ENCODE measurements at places on chromosomes 13 and 19.
A peak's percentile ranks its signal among the peaks of the same experiment; 100 is the strongest.

- DNase-seq: no peak
Measured at GRCh38 chr13:67935626-67936025, 705.5 kb upstream of the PCDH9 start.

- DNase-seq: no peak
Measured at GRCh38 chr19:35992907-35993765, 1.9 kb upstream of the SDHAF1 start.

DNA sequence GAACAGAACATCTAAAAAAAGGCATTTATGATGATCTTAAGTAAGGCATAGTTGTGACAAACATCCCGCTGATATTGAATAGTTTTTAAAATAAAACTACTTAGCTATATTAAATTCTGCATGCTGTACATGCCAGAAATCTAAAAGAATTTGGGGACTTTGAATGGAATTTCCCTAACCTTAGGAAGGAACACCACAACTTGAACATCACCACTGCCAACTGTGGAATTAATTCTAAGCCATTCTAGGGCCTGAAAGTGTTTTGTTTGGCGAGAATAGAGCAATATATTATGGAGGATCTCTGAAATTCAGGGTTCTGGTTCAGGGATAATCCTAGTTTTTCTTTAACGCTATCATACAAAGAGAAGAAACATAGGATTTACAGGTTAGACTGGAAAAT lies 17.8 kb upstream of the LATS2 start:
- no peak for DNase-seq

- DNase-seq: no peak
Measured at GRCh38 chr13:20125129-20125782, 35.6 kb downstream of the GJA3 start.

- DNase-seq: peak; percentile 74
Measured at GRCh38 chr19:1266916-1267476, 2.1 kb upstream of the CIRBP start.

DNA sequence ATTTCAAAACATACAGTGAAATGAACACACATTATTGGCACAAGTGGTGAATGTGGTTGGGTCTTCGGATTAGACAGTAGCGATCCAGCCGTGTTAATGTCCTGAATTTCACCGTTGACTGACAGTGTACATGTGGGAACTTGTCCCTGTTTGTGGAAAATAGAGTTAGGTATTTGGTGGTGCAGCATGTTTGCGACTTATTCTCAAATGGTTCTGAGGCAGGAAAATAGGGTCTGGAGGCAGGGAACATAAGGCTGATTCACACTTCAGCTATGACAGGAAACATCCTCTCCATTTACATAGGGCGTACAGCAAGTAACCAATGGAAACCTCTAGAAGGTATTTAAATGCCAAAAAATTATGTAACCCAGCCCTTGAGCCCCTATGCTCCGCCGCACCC lies 4.2 kb downstream of the LGALS7B start:
- DNase-seq: no peak

GRCh38 chr19:19095691-19096090 lies 31.9 kb downstream of the SLC25A42 start:
- DNase-seq: no peak

DNA sequence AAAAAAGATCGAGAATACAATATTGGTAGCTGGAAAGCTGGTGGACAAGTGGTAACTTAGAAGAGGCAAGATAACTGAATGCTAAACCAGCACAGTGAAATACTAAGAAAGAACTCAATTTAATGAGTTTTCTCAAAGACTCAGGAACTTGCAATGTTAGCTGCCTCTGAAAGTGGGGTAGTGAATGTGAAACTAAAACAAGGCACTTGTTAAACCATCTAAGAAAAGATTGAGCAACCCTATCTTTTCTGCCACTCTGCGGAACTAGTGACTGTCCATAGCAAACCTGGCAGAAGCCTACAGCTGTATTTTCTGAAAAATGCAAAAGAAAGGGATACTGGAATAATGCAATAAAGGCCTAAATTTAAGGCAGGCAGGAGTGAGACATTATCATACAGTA lies 1574.4 kb upstream of the PRR20A start:
- DNase-seq: no peak

DNA sequence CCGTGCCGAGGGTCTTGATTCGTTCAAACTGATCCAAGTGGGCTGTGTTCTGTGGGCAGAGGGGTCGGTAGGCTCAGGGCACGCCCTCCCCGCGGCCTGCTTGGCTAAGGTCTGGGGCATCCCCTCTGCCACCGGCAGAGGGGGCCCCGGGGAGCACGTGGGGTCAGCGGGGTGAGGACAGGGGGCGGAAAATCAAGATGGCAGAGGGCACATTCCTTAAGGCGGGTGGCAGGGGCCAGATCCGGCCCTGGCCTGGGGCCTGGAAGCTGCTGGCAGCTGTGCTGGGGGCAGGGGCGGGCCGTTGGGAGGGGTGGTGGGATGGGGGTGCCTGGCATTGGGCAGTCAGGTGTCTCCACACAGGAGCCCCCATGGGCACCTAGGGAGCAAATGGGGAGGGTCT lies 10.7 kb downstream of the PRKACA start:
- DNase-seq: no peak

DNA sequence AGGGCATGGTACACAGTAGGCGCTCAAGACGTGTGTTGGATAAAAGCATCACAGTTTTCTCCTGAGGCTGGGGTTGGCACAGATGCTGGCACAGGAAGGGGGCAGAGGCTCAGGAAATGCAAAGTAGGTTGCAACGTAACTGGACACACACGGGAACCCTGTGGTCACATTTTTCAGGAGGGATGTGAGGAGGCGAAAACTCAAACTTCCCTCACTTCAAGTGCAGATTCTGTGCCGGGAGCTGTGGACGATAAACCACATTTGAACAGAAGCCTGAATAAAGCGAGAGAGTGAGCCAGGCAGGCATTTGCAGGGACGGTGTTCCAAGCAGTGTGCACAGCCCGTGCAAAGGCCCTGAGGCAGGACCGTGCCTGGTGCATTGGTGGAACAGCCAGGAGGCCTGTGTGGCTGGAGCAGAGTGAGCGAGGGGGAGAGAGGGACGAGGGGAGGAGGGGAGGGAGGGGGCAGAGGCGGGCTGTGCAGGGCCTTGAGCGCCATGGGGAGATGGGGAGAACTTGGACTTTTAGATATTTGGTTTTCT lies 40.3 kb downstream of the NFIC start:
- no peak for DNase-seq

DNA sequence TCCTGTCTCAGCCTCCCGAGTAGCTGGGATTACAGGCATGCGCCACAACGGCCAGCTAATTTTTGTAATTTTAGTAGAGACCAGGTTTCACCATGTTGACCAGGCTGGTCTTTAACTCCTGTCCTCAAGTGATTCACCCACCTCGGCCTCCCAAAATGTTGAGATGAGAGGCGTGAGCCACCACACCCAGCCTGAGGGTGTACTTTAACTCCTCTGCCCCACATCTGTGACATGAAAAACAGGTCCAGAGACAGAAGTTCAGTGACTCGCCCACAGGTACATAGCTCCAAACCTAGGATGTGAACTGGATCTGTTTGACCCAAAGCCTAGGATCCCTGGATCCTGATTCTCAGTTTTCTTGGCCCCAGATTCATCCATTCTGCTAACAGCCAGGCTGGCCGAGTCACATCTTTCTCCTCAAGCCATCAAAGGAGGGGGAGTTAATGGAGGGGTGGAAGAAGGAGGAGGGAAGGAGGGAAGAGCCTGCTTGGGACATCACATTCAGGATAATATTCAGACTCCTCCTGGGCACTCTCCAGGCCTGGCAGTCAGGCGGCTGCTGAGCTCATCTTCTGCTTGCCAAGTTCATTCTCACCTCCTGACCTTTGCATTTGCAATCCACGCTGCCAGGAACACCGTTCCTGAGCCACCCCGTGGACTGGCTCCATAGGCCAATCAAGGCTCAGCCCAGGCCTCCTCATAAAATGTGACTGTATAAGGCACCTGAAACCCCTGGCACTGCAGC lies 3.1 kb downstream of the SPC24 start:
- DNase-seq: no peak

DNA sequence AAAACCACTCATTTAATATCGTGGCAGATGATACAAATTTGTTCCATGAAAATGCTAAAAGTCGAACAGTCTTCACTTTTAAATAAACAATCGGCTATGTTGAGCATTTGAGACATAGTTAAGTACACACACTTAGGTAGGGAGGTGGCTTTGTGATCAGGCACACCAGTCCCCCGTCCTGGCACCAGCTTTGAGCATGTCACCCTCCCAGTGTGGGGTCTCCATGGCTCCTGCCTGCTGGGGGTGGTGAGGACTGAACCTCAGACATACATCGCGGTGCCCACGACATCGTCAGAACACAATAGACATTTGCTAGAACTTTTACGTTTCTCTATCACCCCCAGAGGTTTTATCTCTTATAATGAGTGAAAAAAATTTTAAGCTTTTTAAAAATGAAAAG lies 62.0 kb downstream of the RFX2 start:
- no peak for DNase-seq

GRCh38 chr13:28568286-28568685 lies 73.4 kb upstream of the FLT1 start:
- DNase-seq: no peak

GRCh38 chr19:46990991-46991676 lies 28.5 kb upstream of the NPAS1 start:
- DNase-seq: peak; percentile 46

DNA sequence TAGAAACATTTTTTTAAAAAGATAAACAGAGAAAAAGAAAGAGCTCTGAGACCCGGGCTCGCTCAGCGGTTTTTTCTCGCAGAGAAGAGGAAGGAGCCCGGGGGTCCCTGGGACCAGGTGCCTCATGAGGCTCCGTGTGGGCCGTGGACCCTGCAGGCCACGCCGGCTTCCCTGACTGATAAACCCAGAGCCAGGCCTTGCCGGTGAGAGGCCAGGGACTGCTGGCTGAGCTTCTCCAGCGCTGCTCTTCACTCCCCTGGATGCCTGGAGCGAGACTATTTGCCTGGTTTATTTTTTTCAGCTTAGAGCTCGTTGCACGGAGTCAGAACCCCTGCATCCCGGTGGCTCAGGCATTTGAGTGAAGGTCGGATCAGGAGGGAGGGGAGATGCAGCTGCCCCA lies 53.4 kb upstream of the F7 start:
- no peak for DNase-seq

- DNase-seq: no peak
Measured at GRCh38 chr13:77918391-77919245, at the start of gene EDNRB. Gene EDNRB, minus strand, starts transcription at chr13:77918831. Its CDS starts 258 bp downstream, at chr13:77918573.

DNA sequence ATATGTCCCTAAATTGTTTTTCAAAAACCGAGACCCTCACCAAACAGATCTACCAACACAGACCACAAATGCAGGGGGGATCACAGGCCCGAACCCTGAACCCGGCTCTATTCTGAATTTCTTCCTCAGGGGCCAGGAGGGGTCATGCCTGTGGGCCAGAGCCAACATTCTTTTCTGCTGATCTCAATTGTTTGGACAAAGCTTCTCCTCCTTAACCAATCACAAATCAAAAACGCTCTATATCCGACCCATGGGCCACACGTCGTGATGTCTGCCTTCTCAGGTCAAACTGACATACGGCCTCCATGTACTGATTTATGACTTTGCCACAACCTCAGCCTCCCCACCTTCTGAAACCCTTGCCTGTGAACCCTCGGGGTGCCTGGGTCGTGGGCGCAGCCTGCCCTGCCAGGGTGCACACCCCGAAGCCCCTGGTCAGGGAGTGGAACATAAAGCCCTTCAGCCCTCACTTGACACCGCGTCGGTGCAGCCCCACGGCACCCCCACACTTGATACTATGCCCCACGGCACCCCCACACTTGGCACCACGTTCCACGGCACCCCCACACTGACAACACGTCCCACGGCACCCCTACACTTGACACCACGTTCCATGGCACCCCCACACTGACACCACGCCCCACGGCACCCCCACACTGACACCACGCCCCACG lies 58.4 kb upstream of the C13orf46 start:
- DNase-seq: no peak

- DNase-seq: no peak
Measured at GRCh38 chr19:13492128-13492527, 14.2 kb downstream of the CACNA1A start.

- no peak for DNase-seq
Measured at GRCh38 chr19:47483200-47483599, 819 bp downstream of the KPTN start.
